ENCODE measurements at places on chromosomes 1 and 21.

GRCh38 chr1:2306151-2306978 lies 78.2 kb downstream of the SKI start:
- no peak for DNase-seq

DNA sequence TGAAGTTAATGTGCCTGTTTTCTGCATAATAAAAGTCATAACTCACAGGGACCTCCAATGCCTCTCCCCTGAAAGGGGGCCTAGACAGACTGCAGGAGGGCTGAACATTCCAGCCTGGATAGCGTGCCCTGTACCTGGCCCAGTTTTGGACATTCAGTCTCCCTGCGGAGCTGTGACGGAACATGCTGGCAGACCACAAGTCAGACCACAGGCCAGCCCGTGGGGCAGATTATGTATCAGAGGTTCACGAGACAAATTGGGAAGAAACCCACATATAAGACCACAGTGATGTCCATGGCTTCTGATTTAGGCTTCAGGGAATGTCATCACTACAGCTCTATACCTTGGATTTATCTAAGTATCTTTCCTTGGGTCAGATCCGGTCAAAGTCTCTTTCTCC lies 151.5 kb upstream of the POU3F1 start:
- DNase-seq, result no peak

DNA sequence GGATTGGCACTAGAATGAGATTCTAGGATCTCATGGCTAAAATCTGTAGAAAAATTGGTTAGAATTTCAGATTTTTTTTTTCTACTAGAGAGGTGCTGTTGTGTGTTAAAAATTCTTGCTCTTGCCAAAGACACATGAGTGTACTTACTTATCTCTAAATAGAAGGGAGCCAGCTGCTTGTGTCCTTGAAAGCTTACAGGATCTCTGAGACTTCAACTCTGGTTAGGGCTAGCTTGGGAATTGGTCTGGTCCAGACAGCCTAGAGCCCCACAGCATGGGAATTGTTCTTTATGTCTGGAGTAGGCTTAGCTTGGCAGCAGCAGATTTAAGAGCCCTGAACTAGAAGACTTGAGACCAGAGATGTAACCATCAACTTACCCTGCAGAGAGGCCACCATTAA lies 37.3 kb downstream of the MACO1 start:
- no peak for DNase-seq

GRCh38 chr21:42175110-42175710 lies 43.7 kb upstream of the ABCG1 start:
- DNase-seq, result no peak

DNA sequence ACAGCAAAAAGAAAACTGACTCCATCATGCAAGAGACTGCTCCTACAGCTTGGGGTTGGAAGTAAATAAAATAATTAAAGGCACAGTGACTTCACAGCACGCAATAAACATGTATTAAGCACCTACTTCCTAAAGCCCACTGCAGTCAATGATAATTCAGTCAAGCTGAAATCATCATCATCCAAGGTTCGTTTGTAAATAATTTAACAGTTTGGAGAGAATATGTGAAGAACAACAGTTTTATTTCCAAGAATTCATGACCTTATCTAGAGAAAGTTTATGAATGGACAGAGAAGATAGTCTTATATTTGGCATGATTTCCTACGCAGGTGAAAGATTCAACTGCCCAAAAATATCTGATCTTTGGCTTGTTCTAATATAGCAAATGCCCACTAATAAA lies 86.8 kb downstream of the SMYD3 start:
- no peak for DNase-seq

DNA sequence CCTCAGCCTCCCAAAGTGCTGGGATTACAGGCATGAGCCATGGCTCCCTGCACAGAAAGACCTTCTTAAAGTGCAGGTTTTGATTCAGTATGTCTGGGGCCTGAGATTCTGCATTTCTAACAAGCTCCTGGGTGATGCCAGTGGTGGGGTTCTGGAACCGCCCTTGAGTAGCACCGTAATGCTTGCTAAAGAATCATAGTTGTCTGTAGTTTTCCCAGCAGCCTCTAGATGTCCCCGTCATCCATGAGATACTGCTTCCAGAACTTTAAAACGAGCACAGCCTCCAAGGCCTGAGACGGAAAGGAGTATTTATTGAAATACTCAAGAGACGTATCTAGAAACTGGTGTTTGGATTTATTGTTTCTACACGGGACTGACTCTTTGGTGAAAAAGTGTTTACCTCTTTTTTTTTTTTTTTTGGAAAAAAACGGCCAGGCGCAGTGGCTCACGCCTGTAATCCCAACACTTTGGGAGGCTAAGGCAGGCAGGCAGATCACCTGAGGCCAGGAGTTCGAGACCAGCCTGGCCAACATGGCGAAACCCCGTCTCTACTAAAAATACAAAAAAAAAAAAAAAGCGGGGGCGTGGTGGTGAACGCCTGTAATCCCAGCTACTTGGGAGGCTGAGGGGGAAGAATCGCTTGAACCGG lies 2.6 kb upstream of the TOR3A start:
- DNase-seq, result peak; percentile 23

- DNase-seq, result no peak
These were observed 7.8 kb upstream of the PTTG1IP start for GRCh38 chr21:44881198-44881872.

GRCh38 chr1:93662481-93663207 lies 19.0 kb downstream of the BCAR3 start:
- DNase-seq, result no peak

- DNase-seq, result peak; percentile 12
These were observed 1.8 kb downstream of the RNF220 start for GRCh38 chr1:44406737-44407429.

DNA sequence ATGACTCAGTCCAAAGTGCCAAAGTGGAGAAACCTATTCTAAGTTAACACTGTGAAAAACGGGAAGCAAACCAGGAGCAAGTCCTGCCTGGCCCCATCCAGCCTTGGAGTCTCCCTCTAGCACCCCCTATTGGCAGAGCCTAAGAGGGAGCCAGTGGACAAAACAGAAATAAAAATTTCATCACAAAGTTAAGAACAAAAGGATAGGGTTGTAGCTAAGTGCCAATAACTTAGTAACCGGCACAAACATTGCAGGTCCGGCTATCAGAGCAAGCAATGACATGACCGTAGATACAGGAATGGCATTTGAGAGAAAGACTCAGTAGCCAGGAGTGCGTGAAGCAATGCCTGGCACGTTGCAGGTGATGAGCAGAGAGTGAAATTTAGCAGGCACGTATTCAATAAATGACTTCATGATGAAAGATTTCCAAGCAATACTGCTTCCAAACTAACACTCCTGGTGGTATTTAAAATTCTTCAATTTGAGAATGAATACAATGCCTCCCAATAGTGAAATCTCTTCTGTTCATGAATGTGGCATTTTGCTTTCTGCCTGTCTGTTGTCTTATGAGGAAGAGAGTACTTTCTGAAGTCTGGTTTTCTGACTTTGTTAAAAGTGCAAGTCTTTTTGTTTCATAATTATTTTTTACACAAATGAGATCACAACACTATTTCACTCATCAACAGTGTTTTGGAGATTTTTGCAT lies 391.0 kb downstream of the OMA1 start:
- DNase-seq, result no peak

GRCh38 chr1:1069711-1070676 lies 4.1 kb downstream of the RNF223 start:
- DNase-seq, result no peak

- DNase-seq, result no peak
These were observed 89.7 kb upstream of the IFFO2 start for GRCh38 chr1:19045898-19046880.

DNA sequence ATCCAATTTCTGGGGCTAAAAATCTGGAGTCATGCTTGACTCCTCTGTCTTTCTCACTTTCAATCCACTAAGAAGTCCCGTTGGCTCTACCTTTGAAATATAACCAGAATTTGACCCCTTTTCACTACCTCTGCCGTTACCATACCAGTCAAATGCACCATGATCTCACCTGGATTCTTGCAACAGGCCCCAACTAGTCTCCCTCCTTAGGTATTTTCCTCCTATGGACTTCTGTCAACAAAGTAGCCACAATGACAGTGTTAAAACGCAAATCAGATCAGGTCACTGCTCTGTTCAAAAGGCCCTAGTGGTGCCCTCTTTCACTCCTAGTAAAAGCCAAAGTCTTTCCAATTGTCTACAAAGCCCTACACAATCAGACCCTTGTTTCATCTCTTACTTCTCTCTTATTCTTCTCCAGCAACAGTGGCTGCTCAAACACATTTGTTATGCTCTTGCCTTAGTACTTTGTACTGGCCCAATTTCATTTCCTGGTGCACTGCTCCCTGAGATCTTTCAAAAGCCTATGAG lies 35.7 kb upstream of the AGL start:
- DNase-seq, result no peak
